ENCODE measurements at places on chromosomes 2 and 18. TPM values are rescaled to one million over a fixed set of nuclear protein-coding genes. Genes with fewer than 3 reads are reported as not detected.

DNA sequence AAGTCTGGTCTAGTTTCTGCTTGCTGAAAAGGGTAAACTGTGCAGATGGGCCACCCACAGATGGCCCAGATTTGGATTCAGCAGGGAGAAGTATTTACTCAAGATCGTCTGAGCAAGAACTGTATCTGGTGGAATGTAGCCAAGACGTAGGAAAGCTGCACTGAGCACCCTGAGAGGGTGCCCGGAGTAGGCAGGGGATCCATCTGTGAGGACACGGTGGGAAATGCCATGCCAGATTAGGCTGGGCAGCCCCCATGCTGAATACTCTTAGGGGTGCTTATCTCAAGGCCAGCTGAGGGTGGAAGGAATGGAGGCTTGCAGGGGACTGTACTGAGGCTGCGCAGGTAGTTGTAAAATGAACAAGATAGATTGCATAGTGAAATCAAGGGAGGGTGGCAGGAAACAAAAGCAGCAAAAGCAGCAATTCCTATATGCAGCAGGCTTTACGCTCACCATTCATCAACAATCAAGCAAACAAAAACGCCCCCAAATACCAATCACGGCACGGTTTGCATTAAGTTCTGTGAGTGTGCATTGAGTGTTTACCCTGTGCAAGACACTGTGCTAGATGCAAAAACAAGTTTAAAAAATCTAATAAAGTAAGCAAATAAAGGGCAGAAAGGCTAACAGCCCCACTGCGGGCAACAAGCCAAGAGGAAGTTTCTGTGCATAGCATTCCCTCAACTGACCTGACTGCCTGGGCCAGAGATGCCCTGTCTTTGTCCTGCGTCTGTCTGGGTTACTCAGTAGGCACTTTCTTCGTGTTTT lies 32.2 kb upstream of the LPIN2 start:
- no peaks in the 10 kb centered on the region for H3K36me3 ChIP-seq
- H3K4me3 ChIP-seq, result no peak overlapping the region
- H3K27ac ChIP-seq, result no peak overlapping the region
- no peak for DNase-seq
- no peaks in the 10 kb centered on the region for H3K27me3 ChIP-seq

- H3K36me3 ChIP-seq, result no peaks in the 10 kb centered on the region
- no peaks in the 10 kb centered on the region for H3K4me1 ChIP-seq
- H3K4me3 ChIP-seq, result no peak overlapping the region
Measured at GRCh38 chr2:100178085-100178788, 35.8 kb upstream of the AFF3 start.

DNA sequence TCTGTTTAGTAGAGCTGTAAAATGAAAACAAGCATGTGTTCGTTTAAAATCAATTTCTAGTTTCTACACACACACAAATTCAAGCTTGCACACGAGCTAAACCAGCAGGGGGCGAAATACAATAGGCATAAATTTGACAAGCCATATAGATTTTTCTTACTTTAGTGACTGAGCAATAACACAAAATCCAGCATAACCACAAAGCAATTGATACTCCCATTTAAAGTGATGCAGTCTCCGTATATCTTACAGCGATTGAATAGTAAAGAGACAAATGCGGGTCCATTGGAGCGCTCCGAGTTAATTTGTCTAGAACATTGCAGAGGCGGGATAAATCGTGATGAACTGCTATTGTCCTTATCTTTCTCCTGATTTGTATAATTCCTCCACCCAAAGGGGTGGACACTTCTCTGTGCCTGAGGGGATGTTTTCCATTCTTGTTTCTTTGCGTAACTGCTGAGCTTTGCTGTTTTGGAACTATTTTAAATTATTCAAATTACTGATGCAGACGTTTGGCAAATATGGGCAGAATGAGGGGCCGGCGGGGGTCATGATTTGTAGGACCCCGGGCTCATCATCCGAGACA lies 1.2 kb upstream of the AFTPH start:
- H3K4me1 ChIP-seq, result peaks cover 24% of the 10 kb centered on the region
- H3K4me3 ChIP-seq, result peak overlapping the region; percentile 99
- H3K36me3 ChIP-seq, result peaks cover 6% of the 10 kb centered on the region

DNA sequence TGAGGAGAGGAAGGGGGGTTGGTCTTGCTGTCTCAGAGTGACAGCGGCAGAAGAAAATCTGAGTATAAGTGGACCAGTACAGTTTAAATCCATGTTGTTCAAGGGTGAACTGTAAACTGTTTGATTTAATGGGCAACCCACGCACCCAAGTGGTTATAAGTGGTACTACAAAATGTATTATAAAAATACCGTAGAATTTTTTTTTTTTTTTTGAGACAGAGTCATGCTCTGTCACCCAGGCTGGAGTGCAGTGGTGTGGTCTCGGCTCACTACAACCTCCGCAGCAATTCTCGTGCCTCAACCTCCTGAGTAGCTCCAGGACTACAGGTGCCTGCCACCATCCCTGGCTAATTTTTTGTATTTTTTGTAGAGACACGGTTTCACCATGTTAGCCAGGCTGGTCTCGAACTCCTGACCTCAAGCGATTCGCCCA lies 2.1 kb upstream of the CHCHD5 start:
- H3K4me1 ChIP-seq, result peaks cover 36% of the 10 kb centered on the region
- peak overlapping the region; percentile 32 for H3K4me3 ChIP-seq
- peak; percentile 61 for DNase-seq
- peaks cover 17% of the 10 kb centered on the region for H3K36me3 ChIP-seq

- DNase-seq, result no peak
- H3K4me3 ChIP-seq, result no peak overlapping the region
- H3K4me1 ChIP-seq, result no peaks in the 10 kb centered on the region
- H3K27ac ChIP-seq, result no peak overlapping the region
- H3K36me3 ChIP-seq, result no peaks in the 10 kb centered on the region
- no peaks in the 10 kb centered on the region for H3K27me3 ChIP-seq
Measured at GRCh38 chr2:146004462-146004861, 1484.5 kb upstream of the ZEB2 start.

DNA sequence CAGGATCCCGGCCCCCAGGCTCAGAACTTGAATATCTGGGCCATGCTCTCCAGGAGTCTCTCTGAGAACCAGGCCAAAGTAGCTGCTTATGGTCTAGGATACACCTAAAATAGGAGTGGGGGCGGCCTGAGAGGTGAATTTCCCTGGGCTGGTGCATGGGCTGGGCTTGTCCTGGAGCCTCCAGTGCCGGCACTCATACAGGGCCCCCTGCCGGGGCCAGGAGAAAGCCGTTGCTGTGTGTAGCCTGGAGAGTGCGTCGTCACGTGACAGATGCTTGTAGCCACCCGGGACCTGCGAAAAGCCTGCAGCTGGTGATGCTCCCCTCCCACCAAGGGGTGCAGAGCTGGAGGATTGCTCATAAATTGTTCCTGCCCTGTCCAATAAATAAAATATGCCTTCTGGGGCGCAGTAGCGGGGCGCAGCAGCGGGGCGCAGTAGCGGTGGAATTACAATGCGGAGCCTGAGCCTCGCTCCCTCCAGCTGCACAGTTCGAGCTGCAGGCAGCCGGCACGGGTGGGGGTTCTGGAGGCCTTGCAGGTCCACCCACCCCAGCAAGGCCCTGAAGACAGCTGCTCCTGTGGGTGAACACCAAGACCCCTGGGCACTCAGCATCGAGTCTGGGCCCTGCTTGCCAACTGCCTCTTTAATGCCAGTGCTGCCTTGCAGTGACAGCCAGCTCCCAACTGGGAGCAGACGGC lies 289.9 kb downstream of the NDUFA10 start:
- H3K4me3 ChIP-seq, result no peak overlapping the region
- H3K27ac ChIP-seq, result no peak overlapping the region
- no peak for DNase-seq

DNA sequence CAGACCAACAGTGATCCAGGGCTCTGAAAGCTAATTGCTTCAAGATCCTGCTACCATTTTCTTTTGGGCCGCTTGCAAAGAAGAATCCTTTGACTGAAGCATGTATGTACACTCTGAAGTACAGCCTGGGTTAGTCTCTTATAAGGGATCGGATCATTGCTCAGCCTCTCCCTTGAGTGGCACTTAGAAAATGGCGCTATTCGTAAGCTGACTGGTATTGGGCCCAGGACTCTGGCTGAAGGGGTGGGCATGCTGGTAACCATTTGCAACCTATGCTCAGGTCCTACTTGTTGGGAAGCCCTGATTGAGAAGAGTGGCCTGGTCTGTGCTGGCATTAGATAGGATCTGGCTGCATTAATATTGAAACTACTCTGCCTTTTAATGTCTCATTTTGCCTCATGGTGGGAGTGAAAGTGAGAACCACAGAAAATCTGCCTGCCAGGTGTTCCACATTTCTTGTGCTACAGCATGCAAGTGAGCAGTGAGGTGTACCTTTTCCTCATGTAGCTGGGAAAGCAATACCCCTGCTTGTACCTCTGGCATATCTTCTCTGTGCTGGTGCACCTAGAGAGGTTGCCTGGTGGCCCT lies 661 bp upstream of the MGAT5 start:
- no peak overlapping the region for H3K4me3 ChIP-seq
- peaks cover 22% of the 10 kb centered on the region for H3K36me3 ChIP-seq
- peak; percentile 60 for DNase-seq
- no peaks in the 10 kb centered on the region for H3K27me3 ChIP-seq
- peaks cover 89% of the 10 kb centered on the region for H3K4me1 ChIP-seq

GRCh38 chr2:101063352-101064124 lies 61.4 kb downstream of the RPL31 start:
- no peaks in the 10 kb centered on the region for H3K27me3 ChIP-seq
- no peaks in the 10 kb centered on the region for H3K4me1 ChIP-seq
- no peak overlapping the region for H3K4me3 ChIP-seq
- no peak for DNase-seq
- no peak overlapping the region for H3K27ac ChIP-seq

- no peak overlapping the region for H3K27ac ChIP-seq
- H3K36me3 ChIP-seq, result no peaks in the 10 kb centered on the region
- H3K27me3 ChIP-seq, result no peaks in the 10 kb centered on the region
- no peak overlapping the region for H3K4me3 ChIP-seq
- no peak for DNase-seq
Measured at GRCh38 chr2:211367293-211367692, 810.9 kb downstream of the CPS1 start.

Gene FAM117B
- total RNA-seq, result 19.4 TPM

DNA sequence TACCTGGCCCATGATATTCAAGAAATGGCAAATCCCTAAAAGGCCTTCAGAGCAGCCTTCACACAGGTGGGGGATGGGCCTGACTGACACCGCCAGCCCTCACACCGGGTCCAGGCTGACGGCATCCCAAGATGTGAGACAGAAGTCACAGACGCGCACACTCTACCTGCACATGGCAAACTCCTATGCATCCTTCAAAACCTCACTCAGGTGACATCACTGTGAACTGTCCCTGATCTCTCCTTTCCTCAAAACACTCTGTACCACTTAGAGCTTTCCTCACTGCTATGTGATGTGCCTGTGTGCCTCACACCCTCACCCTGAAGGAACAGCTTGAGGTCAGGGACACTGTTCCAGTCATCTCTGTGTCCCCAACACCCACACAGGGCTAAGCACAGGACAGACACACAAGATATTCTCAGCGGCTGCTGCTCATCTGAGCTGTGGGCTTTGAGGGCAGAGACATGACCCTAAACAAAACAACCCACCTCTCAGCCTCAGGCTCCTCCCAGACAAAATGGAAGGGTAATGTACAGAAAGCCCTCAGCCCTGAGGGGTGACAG lies 27.5 kb downstream of the BIN1 start:
- peak overlapping the region; percentile 92 for H3K27ac ChIP-seq
- H3K36me3 ChIP-seq, result peaks cover 13% of the 10 kb centered on the region
- H3K4me3 ChIP-seq, result peak overlapping the region; percentile 86
- peaks cover 69% of the 10 kb centered on the region for H3K4me1 ChIP-seq
- DNase-seq, result peak; percentile 56

DNA sequence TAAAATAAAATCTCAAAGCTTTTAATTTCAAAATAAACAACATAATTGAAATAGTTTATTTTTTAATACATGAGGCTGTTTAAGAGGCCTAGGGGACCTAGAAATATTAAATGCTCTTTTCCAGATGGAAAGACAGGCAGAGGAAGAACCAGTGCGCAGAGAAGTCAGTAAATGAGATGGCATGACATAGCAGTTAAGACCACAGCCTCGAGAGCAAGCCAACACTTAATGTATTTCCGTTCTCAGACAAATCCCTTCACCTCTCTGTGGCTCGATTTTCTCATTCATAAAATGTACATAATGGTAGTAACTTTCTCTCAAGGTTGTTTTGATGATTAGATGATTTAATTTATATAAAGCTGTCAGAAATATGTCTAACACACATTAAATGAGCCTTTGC lies 405.1 kb upstream of the CWC22 start:
- H3K27me3 ChIP-seq, result no peaks in the 10 kb centered on the region
- H3K4me3 ChIP-seq, result no peak overlapping the region
- no peak for DNase-seq
- no peaks in the 10 kb centered on the region for H3K36me3 ChIP-seq
- H3K27ac ChIP-seq, result no peak overlapping the region
- H3K4me1 ChIP-seq, result no peaks in the 10 kb centered on the region

DNA sequence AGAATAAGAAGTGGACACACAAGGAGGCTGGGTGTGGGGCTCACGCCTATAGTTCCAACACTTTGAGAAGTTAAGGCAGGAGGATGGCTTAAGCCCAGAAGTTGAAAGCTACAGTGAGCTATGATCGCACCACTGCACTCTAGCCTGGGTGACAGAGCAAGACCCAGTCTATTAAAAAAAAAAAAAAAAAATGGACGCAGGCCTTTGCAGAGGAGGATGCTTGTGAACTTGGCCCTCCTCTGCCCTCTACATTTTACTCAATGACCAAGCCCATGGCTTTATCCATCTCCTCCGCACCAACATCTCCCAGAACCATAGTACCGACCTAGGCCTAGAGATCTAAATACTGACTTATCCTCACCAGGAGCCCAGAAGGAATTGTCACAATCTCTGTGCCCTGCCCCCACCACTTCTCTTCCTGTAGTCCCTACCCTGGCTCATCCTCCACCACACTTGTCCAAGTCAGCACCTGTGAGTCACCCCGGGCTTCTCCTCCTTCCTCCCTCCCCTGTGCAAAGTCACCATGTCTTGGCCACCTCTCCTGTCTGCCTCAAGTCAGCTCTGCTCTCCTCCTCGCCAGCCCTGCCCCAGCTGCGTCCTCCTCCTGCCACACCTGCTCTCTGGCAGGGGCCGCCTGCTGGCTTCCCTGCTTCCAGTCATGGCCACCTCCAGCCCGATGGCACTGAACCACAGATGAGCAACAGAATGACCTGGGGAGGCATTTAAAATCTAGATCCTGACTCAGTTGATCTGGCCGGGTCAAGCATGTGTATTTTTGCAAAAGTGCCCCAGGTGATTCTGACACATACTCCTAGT lies 35.8 kb upstream of the ASPRV1 start:
- no peaks in the 10 kb centered on the region for H3K27me3 ChIP-seq
- no peak overlapping the region for H3K4me3 ChIP-seq
- peaks cover 6% of the 10 kb centered on the region for H3K36me3 ChIP-seq
- peak; percentile 43 for DNase-seq
- no peak overlapping the region for H3K27ac ChIP-seq

Gene COBLL1
- 0.68 TPM for total RNA-seq

DNA sequence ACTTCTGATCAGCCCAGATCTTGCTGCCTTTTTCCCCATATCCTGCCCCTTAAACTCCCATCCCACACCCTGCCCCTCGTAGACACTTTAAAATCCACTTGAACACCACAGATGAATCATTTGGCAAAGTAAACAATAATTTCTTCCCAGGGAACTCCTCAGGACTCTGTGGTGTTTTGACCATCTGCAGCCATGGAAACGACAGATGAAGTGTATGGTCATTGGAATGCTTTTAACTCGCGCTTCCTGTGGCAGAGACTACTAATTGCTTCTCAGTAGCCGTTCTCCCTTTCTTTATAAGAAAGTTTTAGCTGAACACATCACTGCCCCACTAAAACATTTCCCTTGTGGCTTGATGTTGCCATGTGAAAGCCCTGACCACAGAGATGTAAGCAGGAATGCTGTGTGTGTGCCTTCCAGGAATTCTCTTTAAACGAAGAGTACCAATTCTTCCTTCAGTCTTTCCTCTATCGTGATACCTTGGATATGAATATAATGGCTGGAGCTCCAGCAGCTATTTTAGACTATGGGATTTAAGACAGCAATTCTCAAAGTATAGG lies 92.7 kb upstream of the PARD3B start:
- H3K4me1 ChIP-seq, result no peaks in the 10 kb centered on the region
- peaks cover 2% of the 10 kb centered on the region for H3K27me3 ChIP-seq
- H3K4me3 ChIP-seq, result no peak overlapping the region
- no peak overlapping the region for H3K27ac ChIP-seq

All from activated CD8-positive, alpha-beta T cell treated with anti-CD3 and anti-CD28 coated beads for 36 hours (primary cell).